CD8-positive, alpha-beta memory T cell (primary cell): ENCODE measurements at places on chromosomes 5 and 9.

DNA sequence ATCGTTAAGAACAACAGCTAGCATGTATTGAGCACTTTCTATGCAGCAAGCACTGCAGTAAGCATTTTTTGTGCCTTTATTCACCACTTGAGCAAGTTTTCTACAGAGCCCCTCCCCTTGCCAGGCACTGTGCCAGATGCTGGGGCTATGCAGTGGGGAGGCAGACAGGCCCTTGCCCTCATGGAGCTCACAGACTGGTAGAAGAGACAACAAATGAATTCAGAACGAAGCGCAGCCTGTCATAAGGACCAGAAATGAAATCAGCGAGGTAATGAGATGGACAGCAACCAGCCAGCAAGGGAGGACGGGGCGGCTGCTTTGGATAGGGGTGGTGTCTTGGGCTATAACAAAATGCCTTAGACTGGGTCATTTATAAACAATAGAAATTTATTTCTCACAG, 68.8 kb downstream of the C9orf50 start:
- DNase-seq: no peak

DNA sequence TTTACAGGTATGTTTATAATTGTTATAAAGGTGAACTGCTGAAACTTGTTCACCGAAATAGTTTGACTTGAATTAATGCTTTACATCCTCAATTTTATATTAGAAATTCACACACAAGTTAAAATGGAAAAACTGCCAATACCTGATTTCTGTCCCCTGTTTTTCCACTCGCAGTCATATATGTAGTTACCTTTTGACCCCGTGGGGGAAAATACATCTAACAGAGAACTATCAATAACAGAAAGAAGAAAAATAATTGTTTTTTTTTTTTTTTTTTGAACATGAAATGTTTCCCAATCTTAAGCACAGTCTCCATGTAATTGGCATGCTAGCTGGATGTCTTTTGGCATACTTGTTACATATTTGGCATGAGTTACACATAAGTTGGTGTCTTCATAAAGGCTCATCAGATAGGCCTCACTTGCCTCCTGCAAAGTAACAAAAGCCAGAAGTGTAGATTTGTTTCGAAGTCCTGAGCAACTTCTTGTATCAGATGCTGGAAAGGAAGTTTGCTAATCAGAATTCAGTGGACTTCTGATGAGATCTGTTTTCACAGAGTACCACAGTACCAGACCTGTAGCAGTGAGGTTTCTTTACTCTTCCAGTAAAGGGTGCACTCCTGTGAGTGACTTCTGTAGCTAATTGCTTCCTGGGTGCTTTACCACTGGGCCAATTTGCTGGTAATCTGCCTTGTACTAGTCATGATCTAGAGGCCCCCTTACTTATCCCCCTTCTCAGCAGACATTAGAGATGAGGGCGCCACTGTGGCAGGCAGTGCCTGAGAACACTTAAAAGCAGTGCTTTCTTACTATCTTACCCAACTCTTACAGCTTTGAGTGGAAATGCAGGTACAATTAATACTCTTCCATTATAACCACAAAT, 36.2 kb upstream of the CXXC5 start:
- DNase-seq: no peak

DNA sequence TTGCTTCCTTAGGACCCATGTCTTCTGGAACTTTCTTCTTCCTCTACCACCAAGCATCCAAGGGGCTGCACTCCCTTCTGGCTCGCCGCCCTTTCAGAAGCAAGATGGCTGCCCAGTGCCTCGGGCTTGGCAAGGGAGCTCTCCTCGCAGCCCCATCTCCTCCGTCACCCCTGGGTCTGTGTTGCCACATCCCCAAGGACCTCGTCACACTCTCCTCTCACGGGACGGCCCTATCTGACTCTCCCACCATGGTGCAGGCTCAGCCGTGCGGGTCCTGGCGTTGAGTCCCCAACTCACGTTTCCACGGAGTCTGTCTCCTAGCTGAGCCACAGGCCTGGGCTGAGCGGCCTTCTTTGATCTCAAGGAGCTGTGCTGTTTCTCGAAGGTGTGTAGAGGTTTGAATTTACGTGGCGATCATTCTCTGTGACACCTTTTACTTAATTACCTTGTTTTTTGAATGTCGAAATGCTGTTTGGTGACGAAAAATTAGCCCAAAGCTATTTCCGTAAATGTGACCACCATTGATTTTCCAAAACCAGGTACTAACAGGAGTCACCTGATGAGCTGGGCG, 15.0 kb upstream of the SCGB3A1 start:
- DNase-seq: no peak

DNA sequence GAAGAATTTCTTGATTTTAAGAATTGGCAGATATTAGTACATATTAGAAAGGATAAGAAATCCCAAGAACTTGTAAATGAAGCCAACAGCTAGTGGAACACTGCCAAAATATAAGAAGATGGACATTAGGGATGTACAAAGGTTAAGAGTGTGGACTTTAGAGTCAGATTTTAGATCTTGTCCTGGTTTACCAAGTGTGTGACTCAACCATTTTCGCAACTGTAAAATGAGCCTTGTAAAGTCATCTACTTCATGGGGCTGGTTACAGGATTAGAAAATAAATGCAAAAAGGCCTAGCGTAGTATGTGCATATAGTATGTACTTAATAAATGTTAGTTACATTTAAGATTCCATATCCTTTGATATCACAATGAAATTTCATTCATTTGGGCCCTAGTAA, 260.0 kb downstream of the RAB3C start:
- no peak for DNase-seq

GRCh38 chr5:50725800-50726474, 59.5 kb downstream of the PARP8 start:
- DNase-seq: no peak

GRCh38 chr5:95007921-95008597, 276.8 kb downstream of the MCTP1 start:
- no peak for DNase-seq
